NK-92 treated with Interleukin-12 subunit alpha and Interleukin-12 subunit beta, amount 100 ng/mL, for 24 hours (cell line): ENCODE measurements at places on chromosomes 5 and 9.

- no peak for DNase-seq
Observed at GRCh38 chr9:116596646-116597045, 90.5 kb upstream of the TRIM32 start.

- DNase-seq: no peak
Observed at GRCh38 chr9:114231273-114231672, 75.9 kb downstream of the COL27A1 start.

- DNase-seq: no peak
Observed at GRCh38 chr5:179260324-179261070, 84.8 kb downstream of the ADAMTS2 start.

DNA sequence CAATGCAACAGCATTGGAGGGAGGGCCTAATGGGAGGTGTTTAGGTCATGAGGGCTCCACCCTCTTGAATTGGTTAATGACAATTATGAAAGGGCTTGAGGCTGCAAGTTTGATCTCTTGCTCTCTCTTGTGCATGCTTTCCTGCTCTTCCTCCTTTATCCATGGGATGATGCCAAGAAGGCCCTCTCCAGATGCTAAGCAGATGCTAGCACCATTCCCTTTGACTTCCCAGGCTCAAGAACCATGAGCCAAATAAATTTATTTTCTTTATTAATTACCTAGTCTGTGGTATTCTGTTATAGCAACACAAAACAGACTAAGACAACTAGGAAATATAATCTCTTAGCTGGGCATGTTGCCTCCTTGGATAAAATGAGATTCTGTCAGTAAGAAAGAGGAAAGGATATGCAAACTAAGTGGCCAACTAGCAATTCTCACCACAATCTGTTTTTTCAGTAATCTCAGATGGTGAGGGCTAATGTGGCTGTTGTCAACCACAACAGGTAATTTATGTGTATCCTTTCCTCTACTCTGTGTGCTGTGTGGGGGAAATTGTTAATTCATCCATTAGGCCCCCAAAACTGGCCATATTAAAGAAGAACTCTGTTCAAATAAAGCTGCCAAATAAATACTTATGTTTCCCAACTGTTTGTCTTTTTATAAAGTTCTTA, 269.1 kb upstream of the CD180 start:
- DNase-seq: no peak

DNA sequence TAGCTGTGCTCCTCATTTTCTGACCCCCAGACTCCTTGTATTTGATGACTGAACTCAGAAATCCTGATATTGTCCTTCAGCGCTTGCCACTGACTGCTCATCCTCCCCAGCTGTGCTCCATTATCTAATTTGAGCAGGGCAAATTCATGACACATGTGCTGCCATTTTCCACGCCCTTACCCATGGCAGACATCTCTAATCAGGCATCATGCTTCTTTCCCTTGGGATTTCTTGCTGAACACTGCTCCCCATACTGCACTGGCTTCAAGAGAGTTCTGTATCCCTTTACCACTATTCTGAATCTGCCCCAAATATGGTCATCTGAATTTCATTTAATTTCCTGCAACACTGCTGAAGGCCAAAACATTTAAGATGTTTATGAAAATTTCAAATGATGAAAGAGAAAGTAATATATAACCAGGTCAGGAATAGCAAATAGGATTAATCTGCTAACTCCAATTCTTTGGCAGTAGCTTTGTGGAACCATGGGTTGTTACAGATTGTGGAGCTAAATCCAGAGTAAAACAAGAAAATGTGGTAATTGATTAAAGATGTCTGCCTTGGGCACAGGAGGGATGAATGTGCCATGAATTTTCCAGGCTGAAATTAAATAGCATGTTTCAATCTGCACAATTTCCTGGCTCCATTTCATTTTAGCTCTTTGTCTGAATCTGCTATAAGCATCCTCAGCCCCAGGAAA, 93.6 kb downstream of the CYFIP2 start:
- DNase-seq: no peak

DNA sequence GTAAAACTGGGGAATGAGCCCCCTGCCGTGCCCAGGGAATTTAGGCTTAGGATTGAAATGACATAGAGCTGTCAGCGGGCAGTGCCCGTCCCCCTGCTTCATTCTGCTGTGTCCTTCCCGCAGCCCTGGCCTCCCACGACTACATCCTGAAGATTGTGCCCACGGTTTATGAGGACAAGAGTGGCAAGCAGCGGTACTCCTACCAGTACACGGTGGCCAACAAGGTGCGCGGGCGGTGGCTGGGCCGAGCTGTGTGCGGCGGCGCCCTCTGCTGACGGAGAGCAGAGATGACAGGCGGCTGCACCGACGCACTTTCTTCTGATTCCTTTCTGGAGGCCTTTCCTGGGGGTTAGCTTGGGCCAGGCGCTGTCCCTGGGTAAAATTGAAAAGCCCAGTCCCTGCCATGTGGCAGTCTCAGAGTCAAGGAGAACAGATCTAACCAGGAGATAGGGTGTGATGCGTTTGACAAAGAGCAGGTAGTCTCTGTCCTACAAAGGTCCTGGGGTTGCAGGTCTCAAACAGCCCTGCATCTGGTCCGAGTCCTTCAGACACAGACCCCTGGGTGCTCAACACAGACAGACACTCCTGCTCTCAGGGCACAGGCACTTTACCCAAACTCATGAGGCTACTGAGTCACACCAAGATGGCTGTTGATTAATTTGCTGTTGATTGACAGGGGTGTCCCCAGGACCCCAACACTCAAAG, 26.8 kb upstream of the RPL26L1 start:
- DNase-seq: peak; percentile 42

GRCh38 chr5:53333160-53333559, 147.3 kb upstream of the FST start:
- no peak for DNase-seq

DNA sequence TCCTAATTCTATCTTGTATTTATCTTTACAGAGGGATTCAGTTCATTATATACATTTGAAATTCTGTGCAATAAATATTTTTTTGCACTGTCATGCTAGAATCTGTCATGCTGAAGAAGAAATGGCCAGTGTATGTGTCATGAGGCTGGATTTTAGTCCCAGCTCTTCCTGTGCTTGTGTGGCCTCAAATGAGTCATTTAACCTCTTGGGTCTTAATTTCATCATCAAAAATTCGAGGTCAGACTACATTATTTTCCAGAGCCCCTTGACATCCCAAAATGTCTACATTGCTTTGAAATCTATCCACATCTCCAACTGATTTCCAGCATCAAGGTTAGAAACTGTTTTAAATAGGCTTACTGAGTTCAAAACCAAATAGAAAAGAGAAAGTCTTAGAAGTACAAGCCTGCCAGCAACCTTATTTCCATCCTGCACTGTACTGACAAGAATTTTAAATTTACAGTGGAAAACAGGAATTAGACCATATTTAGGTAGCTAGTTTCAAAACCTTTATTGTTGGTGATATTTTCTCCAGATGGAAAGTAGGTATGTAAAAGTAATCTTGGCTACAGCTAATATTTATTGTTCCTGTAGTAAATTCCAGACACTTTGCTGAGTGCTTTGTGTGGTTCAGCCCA, 96.7 kb upstream of the MAMDC2 start:
- DNase-seq: no peak

GRCh38 chr5:8446179-8446578, 577.2 kb downstream of the MTRR start:
- DNase-seq: no peak

GRCh38 chr5:44275908-44276307, 113.3 kb downstream of the FGF10 start:
- DNase-seq: no peak

GRCh38 chr9:137406085-137406760, 16.7 kb downstream of the EXD3 start:
- no peak for DNase-seq

DNA sequence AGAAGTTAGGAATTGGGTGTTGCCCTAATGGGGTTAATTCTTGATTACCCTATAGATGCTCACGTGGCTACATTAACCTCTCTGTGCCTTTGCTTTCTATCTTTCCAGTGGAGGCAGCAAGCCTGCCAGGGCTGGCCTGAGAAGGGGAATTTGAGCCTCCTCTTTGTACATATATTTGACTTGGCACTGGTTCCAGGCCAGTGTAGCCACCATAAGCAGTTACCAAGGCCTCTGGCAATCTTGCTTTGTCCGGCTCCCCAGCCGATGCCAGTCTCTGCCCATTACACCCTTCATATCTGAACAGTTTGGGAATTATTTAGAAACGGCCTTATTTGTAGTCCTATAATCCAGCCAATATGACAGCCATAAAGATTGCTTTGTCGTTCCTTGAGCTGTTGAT, 58.6 kb upstream of the PPARGC1B start:
- DNase-seq: no peak

DNA sequence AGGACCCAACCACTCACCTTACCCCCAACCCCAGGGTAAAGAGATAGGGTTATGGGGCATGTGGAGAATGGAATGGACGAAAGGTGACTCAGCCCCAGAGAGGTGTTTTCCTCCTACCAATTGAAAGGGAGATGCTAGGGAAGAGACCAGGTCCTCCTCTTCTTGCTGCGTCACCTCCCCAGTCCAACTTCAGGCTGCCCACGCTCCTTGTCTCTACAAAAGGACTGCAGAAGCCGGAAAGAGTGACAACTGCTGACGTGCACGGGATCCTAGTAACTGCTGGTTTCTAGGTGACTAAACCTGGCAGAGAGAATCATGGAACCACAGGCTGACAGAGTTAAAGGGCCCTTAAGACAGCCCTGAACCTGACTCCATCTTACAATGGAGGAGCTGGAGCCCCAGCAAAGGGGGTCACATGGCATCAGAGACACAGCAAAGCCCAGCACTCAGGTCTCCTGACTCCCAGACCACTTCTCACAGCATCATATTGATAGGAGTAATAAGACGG, 2.2 kb downstream of the GPX3 start:
- no peak for DNase-seq

- peak; percentile 72 for DNase-seq
Observed at GRCh38 chr5:141650851-141651727, at the start of gene FCHSD1. Gene FCHSD1 (minus strand): TSS chr5:141651418. CDS start chr5:141651368, 50 bp downstream.

- no peak for DNase-seq
Observed at GRCh38 chr9:90868555-90868954, 66.9 kb downstream of the SYK start.

DNA sequence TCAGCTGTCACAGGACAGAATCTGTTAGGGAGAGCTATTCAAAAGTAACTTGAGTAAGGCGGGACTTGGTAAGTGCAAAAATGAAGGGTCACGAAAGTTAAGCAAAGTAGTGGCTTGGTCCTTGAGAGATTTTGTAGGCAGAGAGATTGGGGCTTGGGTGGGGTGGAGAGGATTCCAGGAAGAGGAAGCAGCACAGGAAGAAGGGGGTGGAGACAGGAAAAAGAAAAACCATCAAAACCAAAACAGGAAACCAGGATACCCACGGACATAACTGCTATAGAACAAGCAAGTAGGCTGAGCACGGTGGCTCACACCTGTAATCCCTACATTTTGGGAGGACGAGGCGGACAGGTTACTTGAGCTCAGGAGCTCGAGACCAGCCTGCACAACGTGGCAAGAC, 3.7 kb downstream of the ROPN1L start:
- no peak for DNase-seq

DNA sequence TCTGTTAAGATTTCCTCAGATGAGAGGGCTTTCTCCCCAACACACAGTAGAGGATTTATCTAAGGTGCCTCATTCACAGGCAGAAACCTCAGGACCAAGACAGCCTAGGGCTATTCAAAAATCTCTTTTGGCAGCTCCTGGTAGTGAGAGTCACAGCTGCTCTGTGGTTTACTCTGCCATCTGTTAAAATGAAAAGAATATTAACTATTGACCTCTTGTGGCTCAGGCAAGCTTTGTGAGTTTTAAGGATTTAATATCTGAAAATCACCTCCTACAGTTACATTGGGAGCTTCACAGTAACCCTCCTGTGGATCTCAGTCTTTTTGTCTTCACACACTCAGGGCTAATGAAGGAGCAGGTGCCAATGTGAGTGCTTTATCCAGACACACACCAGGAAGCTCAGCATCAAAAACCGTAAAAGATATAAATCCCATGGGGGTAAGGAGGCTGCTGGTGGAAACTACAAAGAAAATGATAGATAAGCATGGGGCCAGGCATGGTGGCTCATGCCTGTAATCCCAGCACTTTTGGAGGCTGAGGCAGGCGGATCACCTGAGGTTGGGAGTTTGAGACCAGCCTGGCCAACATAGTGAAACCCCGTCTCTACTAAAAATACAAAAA, 29.7 kb downstream of the PPP1R2B start:
- DNase-seq: no peak

DNA sequence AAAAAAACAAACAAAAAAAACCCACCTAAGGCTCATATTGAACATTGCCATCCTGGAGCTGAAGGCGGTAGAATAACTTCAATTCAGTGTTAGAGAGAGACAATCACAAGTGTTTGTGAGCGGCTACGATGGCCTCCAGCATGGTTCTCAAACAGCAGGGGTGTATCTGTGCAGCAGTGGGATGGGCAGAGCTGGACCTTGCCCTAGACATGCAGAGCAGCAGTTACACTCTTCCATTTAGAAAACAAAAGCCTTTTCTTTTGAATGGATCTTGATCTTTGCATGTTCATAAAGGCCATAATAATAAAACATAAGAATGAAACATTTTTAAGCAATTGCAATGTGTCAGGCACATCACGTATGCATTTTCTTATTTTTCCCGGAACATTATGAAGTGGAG, 50.3 kb downstream of the ARHGAP26 start:
- no peak for DNase-seq

GRCh38 chr9:15200111-15200510, 106.9 kb downstream of the TTC39B start:
- no peak for DNase-seq

DNA sequence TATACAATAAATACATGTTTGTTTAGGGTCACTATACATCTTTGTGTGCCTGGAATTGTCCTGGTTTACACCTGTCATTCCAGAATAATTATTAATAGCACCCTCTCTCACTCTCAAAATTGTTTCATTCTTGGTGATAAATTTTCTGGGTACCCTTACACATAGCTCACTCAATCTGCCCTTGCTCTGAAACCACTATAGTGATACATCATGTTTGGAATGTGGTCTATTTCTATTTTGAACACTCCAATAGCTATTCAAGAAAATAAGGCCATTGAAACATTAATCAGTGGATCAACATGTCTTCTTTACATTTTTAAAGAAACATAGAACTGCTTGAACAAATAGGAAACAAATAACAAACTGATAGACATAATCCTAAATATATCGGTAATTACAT, 158.7 kb downstream of the ARRDC3 start:
- DNase-seq: no peak

- no peak for DNase-seq
Observed at GRCh38 chr5:106493910-106494309, 1176.8 kb downstream of the EFNA5 start.

GRCh38 chr5:89081360-89081759, 198.4 kb upstream of the MEF2C start:
- no peak for DNase-seq

DNA sequence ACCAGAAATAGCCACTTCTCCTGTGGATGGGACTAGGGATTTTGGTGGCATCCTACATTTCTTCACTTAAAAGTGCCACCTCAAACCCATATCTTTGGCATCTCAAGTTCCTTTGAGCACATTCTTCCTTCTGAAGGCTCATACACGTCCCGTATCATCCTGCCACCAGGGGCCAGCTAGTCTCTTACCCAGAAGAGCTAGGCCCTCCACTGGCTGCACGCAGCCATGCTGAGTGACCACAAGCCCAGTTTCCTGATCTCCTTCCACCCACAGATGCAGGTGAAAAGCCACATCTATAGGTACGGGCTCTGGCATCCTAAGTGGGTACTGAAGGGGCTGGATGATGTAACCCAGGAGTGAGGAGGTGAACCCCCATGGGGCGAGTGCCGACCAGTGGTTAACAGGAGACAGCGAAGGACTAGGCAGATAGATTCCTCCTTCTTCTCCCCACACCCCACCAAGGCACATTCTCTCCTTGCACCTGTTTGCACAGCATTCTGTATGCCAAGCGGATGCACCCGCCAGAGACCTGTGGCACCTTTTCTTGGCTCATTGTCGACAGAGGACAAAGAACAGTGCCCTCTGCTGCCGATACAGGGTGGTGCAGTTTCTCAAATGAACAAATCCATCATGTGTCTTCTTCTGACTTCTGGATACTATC, 14.4 kb upstream of the SCGB3A1 start:
- DNase-seq: peak; percentile 14
